ENCODE measurements at places on chromosomes 7 and 10.

GRCh38 chr10:131676800-131677421, 223.9 kb upstream of the PPP2R2D start:
- no peak for DNase-seq

DNA sequence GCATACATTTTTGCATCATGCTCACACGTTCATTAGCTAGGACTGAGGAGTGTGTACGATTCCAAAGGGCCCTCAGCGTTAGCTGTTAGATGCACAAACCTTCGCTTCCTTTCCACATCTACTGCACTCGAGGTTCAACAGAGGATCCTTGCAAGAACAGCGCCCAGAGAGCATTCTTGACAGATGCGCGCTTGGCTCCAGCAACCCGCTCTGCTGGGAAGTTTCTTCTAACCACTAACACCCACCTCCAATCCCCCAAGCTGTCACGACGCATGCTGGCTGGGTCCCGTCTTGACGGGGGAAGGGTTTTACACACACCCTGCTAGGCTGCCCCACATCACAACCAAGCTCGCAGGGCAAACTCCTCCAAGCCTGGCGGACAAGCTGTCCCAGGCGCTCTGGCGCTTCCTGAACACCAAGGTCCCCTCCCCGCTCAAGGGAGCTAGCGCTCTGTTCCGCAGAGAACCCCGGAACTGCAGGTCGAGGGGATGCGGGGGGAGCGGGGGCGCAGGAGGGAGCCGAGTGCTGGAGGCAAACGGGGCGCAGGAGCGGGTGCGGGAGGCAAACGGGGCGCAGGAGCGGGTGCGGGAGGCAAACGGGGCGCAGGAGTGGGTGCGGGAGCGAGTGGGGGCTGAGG, 653 bp upstream of the ADRB1 start:
- DNase-seq = peak; percentile 42

DNA sequence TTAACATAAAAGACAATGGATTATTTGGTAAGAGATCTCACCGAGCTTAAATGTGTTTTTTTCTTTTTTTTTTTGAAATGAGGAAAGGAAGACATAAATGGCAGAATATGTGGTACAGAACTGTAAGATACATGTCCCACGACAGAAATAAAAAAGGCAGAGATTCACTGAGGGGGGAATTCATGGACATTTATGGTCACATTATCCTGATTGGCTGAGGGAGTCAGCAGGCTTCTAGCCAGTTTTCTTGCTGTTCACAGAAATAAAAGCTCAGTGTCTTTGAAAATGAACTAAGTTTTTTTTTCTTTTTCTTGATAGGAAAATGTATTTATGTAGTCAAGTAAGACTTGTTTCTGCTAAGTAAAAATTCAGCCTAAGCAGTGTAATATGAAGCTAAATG, 8.2 kb upstream of the FAS start:
- DNase-seq = no peak

DNA sequence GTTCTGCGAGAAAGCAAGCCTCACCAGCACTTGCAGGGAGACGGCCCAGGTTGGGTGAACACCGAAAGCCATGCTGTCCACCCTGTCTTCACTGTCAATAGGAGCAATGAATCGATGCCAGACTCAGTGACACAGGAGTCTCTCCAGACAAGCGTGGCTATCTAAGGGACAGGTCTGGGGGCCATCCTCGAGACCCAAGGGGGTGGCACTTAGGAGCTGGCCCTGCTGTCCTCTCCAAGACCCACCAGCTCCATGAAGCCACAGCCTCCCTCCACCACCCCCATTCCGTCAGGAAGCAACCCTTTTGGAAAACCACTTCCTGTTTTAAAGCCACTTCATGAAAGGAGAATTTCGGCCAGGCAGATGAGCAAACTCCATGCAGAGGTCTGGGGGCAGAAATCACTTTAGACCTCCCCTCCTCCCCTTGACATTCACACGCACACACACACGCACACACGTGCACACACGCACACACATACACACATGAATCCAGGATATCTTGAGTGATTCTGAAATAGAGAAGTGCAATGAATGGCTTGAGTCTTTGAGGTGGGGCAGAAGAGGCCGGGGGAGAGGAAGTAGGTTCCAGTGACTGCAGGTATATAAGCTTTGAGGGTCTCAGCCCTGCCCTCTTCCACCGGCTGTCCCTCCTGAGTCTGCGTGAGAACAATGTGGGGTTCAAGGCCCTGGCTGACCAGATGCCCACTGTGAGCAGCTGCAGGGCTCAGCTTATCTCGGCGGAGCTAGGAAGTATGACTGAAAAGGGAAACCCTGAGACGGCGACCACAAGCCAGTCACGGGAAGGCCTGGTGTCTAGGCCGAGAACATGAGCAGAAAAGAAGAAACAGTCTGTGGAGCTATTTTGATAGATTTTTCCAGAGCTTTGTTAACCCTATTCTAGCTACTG, 25.0 kb downstream of the RGS10 start:
- DNase-seq = peak; percentile 60

GRCh38 chr7:4665661-4666060, 16.4 kb upstream of the FOXK1 start:
- DNase-seq = peak; percentile 81

DNA sequence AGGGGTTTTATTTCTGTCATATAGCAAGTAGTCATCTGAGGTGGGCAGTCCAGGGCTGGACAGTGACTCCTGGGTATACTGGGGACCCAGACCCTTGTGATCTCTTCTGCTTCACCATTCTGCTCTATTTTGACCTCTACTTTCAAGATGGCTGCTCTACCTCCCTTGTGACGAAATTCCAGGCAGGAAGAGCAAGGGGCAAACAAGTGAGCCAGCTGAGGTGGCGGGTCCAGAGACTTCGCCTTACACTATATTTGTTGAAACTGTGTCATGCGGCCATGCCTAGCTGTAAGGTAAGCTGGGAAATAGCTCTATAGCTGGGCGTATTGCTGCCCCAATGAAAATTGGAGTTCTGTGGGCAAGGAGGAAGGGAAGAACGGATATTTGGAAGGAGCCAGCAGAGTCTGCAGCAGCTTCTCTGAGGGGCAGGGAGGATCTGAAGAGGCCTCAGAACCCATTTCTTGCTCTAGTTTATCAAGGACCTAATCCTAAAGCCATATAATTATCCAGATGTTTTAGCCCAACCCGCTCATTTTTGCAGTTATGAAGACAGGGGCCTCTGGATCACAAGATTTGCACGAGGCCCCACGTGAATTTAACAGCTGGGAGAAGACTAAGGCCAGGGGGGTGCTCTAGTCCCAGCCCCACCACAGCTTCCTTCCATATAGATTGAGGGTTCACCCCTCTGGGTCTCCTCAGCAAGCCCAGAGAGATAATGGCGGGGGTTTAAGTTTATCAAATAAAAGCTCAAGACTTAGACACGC, 7.7 kb upstream of the CPA1 start:
- no peak for DNase-seq

GRCh38 chr7:28739128-28739527, 219.0 kb downstream of the TRIL start:
- no peak for DNase-seq

- DNase-seq = no peak
Measured at GRCh38 chr10:33669904-33670303, 335.4 kb upstream of the NRP1 start.

GRCh38 chr10:3186368-3186767, 13.8 kb upstream of the PITRM1 start:
- no peak for DNase-seq

DNA sequence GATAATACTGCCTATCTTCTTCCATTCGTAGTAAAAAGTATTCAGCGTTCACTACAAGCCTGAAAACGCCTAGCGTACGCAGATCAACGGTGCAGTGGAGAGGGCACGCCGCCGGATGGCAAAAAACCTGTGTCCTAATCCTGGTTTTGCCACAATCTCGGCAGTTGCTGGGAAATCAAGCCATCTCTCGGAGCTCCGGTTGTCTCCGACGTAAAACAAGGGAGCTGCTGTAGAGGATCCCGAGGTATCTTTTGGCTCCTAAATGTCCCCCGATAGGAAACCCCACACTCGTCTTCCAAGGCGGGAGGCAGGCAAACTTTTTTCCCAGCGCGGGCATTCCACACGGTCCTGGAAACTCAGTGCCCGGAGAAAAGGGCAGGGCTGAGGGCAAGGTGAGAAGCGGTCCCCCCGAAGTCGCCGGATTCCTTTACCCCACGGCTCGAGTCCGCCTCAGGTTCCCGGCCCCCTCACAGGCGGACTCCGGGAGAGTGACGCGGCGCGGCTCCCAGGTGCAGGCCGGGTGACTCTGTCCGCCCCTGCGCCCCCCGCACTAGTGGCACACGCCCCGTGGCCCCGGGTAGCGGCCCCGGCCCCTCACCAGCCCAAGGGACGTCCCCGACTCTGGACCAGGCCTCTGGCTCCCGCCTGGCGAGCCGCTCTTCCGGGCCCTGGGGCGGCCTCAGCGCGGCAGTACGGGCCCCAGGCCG, 649 bp downstream of the IDE start:
- DNase-seq = peak; percentile 62

DNA sequence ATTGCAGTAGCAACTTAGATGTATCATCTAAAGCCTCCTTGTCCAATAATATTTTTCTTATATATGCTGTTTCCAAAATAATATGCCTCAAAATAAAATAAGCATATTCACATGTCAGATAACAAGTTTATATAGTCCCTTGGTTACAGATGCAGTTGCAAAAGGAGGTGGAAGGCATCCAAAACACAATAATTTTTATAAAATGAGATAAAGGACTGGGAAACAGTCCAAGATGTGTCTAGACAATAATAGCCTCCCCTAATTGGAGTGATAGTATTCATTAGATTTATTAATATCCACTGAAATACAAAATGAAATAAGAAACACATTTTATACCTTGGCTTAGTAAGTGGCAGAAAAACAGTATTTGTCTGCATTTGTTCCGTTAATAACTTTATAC, 30.3 kb downstream of the BCAP29 start:
- DNase-seq = no peak

GRCh38 chr10:132164761-132165278, 21.9 kb upstream of the DPYSL4 start:
- no peak for DNase-seq

GRCh38 chr7:125678771-125679170, 749.1 kb upstream of the POT1 start:
- no peak for DNase-seq

DNA sequence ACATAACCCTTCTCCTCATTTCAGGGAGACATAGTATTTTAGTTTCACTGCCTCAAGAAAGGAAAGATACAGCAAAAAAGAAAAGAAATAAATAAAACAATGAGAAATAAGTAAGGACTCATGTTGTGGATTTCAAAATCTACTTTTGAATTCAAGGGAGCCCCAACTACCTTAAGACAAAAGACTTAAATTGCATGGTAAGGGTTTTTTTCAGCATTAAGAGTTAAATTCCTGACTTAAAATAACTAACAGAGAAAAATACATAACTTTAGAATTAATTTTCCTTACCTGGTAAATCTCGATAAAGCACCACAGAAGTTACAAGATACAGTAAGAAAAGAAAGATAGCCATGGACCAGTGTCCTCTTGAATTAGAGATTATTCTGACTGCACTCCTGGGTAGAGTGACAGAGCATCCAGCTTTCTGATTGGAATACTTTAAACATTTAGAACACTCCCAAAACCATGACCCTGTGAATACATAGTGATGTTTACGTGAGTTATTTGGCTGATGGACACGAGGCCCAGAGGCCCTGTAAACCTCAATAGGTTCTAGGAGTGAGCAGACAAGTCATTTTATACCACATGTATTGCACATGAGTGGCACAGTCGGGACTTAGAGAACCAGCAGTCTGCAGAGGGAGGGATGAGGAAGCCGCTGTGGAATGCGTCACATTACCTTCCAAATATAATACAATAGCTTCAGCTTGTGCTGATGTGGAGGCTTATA, 292.5 kb upstream of the SEMA3C start:
- peak; percentile 30 for DNase-seq

GRCh38 chr7:7642081-7642480, 1.5 kb downstream of the UMAD1 start:
- DNase-seq = no peak

DNA sequence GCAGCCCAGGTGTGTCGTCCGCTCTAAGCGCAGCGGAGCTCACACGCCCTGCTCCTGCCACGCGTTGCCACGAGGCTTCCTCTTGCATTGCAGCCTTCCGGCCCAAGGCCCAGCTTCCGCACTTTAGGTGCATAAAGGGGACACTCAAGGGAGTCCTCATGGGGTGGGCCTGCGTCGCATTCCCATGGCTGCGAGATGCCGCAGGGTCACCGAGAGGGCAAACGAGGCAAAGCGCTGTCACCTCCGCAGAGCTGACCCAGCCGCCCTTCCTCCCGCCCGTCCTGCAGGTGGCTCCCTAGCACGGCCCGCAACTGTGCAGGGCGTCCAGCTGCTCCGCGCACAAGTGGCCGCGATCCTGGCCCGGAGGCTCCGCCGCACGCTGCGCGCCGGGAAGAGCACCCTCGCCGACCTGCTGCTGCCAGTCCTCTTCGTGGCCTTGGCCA, 283.5 kb downstream of the ABCA13 start:
- no peak for DNase-seq

- no peak for DNase-seq
Measured at GRCh38 chr10:113927440-113927839, 73.0 kb downstream of the NHLRC2 start.

- peak; percentile 52 for DNase-seq
Measured at GRCh38 chr10:74213571-74214162, 62.6 kb downstream of the ADK start.

DNA sequence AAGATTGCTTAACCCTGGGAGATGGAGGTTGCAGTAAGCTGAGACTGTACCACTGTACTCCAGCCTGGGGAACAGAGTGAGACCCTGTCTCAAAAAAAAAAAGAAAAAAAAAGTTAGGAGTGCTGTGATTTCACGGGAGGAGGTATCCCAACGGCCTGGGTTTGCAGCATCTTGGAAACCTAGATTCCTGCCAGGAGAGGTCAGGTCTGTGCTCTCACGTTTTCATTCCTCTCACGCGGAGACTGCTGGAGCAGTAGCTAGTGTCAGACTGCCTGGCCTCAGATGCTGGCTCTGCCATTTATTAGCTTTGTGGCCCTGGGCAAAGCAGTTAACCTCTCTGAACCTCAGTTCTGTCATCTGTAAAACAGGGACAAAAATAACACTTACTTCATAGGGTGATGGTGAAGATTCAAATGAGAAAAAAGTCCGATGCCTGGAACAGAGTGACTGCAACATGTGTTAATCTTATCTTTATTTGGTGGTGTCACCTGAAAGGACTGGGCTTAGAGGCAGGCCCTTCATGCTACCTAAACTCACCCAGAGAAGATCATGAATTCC, 94.9 kb downstream of the GAD2 start:
- no peak for DNase-seq

DNA sequence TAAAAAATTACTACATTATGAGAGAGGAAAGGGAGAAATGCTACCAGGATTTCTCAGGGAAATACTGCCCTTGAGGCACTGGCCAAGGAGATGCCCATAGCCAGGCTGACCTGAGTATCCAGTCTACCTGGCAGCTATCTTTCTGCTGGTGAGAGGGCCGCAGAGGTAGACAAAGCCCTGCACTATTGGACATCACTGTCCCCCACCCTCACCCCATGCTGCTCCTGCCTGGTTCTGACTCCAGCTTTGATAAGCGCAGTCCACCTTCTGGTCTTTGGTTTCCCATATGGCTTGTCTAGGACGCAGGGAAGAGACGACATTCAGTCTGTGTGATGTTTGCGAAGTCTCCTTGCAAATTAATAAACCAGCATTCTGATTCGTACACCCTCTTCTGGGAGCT, 3.7 kb downstream of the ITPRIP start:
- DNase-seq = no peak

GRCh38 chr7:18468795-18469194, 26.8 kb upstream of the HDAC9 start:
- peak; percentile 40 for DNase-seq

- peak; percentile 87 for DNase-seq
Measured at GRCh38 chr7:24129597-24129996, 154.4 kb upstream of the NPY start.

Measured in M059J (cell line).